CD4-positive, alpha-beta memory T cell (primary cell): ENCODE measurements at places on chromosomes 4 and X.

DNA sequence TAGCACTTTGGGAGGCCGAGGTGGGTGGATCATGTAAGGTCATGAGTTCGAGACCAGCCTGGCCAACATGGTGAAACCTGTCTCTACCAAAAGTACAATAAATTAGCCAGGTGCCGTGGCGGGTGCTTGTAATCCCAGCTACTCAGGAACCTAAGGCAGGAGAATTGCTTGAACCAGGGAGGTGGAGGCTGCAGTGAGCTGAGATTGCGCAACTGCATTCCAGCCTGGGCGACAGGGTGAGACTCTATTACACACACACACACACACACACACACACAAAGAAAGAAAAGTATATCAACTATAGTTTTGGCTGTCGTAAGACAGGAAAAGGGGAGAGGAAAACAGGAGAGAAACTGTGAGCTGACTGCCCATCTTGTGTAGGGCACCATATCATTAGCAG, 171.7 kb downstream of the ADAMTS3 start:
- no peaks in the 10 kb centered on the region for H3K4me1 ChIP-seq
- no peak overlapping the region for H3K4me3 ChIP-seq

DNA sequence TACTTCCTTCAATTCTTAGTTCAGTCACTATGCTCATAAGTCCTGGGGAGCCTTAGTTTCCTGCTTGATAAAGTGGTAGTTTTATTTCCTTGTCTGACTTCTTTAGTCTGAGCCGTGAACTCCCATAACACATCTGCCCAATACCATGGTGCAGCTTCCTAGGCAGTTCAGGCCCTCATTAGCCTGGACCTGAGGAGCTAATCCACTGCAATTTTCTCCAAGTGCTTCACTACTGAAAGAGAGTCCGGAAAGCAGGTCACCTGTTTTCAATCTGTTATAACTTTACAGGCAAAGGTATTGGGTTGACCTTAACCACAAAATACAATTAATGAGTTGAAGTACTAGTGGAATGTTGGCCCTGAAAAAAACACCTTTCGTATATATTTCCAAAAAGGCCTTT, 245.4 kb upstream of the BOD1L1 start:
- DNase-seq: no peak
- H3K27ac ChIP-seq: no peak overlapping the region

DNA sequence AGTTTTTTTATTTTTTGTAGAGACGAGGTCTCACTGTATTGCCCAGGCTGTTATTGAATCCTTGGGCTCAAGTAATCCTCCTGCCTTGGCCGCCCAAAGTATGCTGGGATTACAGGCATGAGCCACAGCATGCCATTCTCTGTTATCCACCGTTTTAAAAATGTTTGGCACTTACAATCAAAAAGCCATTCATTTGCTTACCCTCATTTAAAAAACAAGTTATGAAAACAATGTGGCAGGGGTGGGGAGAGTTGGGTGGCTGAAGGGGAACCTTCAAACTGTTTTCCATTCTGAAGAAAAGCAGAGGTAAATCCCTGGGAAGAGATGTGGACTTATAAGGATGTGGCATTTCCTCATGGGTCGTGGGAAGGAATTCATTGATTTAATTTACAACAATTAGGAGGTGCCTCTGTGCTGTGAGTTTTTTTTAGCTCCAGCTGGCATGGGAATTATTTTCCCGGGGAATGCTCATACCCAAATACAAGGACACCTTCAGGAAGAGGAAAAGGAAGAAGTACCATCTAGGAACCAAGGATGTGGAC, 103.5 kb downstream of the MID1 start:
- no peak for DNase-seq
- no peak overlapping the region for H3K4me3 ChIP-seq
- H3K27ac ChIP-seq: no peak overlapping the region
- no peaks in the 10 kb centered on the region for H3K36me3 ChIP-seq
- H3K27me3 ChIP-seq: no peaks in the 10 kb centered on the region

GRCh38 chrX:30787012-30787411, 102.0 kb downstream of the TAB3 start:
- DNase-seq: no peak
- H3K36me3 ChIP-seq: no peaks in the 10 kb centered on the region
- no peak overlapping the region for H3K4me3 ChIP-seq
- H3K27ac ChIP-seq: no peak overlapping the region
- H3K27me3 ChIP-seq: no peaks in the 10 kb centered on the region
- no peaks in the 10 kb centered on the region for H3K4me1 ChIP-seq

GRCh38 chrX:112211459-112211858, 128.9 kb upstream of the TRPC5 start:
- no peak overlapping the region for H3K27ac ChIP-seq
- no peaks in the 10 kb centered on the region for H3K27me3 ChIP-seq
- no peak overlapping the region for H3K4me3 ChIP-seq
- DNase-seq: no peak
- no peaks in the 10 kb centered on the region for H3K4me1 ChIP-seq
- no peaks in the 10 kb centered on the region for H3K36me3 ChIP-seq

- no peak overlapping the region for H3K4me3 ChIP-seq
- peaks cover 15% of the 10 kb centered on the region for H3K4me1 ChIP-seq
- no peaks in the 10 kb centered on the region for H3K27me3 ChIP-seq
- no peak overlapping the region for H3K27ac ChIP-seq
Measured at GRCh38 chr4:87118421-87118820, 102.0 kb downstream of the KLHL8 start.

GRCh38 chr4:164937576-164938270, 39.7 kb downstream of the TRIM61 start:
- H3K36me3 ChIP-seq: no peaks in the 10 kb centered on the region
- H3K27ac ChIP-seq: no peak overlapping the region
- no peak for DNase-seq
- no peaks in the 10 kb centered on the region for H3K27me3 ChIP-seq
- no peak overlapping the region for H3K4me3 ChIP-seq

- H3K4me3 ChIP-seq: no peak overlapping the region
- H3K27ac ChIP-seq: no peak overlapping the region
- no peaks in the 10 kb centered on the region for H3K27me3 ChIP-seq
Measured at GRCh38 chrX:38601866-38602265, 40.5 kb downstream of the TSPAN7 start.

GRCh38 chr4:7141151-7141834, 51.0 kb upstream of the SORCS2 start:
- peaks cover 4% of the 10 kb centered on the region for H3K27me3 ChIP-seq
- no peaks in the 10 kb centered on the region for H3K36me3 ChIP-seq
- no peak overlapping the region for H3K4me3 ChIP-seq
- DNase-seq: no peak

- DNase-seq: no peak
- H3K4me1 ChIP-seq: no peaks in the 10 kb centered on the region
- H3K27ac ChIP-seq: no peak overlapping the region
- no peaks in the 10 kb centered on the region for H3K36me3 ChIP-seq
Measured at GRCh38 chrX:42678133-42678532, 99.8 kb downstream of the PPP1R2C start.

DNA sequence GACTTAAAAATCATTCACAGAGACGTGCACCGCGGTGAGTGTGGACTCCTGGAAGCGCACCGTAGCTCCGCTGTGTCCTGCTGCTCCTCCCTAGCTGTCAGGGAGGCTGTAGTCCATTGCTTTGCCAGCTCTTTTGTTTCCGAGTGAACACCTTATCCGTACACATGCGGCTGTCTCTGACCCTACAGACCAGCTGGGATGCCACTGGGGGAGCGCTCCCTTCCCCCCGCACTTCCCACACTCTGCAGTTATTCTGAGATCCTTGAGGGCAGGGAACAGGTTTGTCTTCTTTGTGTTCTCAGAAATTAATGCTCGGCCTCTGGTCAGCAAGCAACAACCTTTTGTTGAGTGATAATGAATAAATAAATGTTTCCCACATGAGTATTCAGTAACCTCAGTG, 33.7 kb upstream of the MSANTD1 start:
- no peaks in the 10 kb centered on the region for H3K4me1 ChIP-seq
- H3K36me3 ChIP-seq: peaks cover 62% of the 10 kb centered on the region
- H3K4me3 ChIP-seq: no peak overlapping the region
- H3K27ac ChIP-seq: no peak overlapping the region

DNA sequence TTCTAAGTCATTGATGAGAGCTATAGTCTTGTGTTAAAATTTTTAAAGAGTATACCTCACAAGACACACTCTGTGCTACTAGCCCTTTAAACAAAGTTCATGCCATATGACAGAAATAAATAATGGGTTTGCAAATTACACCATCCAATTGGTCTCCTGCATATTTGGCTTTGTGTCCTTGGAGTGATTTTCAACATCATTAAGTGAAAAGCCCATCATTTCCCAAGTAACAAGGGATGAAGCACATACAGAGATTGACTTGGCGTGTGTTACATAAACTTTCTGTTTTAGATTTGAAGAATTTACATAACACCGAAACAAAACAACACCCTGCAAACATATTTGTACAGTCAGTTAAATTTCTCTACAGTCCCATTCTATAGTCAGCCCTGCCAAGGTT, 216.9 kb upstream of the NEIL3 start:
- no peaks in the 10 kb centered on the region for H3K36me3 ChIP-seq
- no peaks in the 10 kb centered on the region for H3K4me1 ChIP-seq
- no peak overlapping the region for H3K4me3 ChIP-seq
- H3K27ac ChIP-seq: no peak overlapping the region
- no peak for DNase-seq

DNA sequence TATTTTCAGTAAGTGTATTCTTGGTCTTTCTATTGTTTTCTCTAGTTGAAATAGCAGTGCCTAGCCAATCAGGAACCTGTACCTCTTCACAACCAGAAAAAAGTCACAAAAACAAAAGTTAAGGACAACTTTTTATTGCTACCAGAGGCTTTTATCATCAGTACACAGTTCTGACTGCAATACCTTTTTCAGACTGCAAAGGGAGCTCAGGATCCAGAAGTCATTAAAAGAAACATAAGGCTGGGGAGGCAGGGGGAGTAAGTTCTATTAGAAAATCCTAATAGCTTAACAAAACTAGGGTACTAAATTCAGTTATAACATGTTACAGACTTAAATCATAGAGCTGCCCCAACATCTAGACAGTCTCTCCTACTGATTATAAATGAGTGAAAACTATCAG, 28.8 kb downstream of the CCNI start:
- peaks cover 27% of the 10 kb centered on the region for H3K36me3 ChIP-seq
- H3K27me3 ChIP-seq: no peaks in the 10 kb centered on the region
- H3K4me3 ChIP-seq: no peak overlapping the region

GRCh38 chr4:39255266-39255665, 72.9 kb downstream of the WDR19 start:
- no peaks in the 10 kb centered on the region for H3K27me3 ChIP-seq
- no peak overlapping the region for H3K4me3 ChIP-seq
- H3K4me1 ChIP-seq: no peaks in the 10 kb centered on the region
- no peaks in the 10 kb centered on the region for H3K36me3 ChIP-seq
- no peak overlapping the region for H3K27ac ChIP-seq

DNA sequence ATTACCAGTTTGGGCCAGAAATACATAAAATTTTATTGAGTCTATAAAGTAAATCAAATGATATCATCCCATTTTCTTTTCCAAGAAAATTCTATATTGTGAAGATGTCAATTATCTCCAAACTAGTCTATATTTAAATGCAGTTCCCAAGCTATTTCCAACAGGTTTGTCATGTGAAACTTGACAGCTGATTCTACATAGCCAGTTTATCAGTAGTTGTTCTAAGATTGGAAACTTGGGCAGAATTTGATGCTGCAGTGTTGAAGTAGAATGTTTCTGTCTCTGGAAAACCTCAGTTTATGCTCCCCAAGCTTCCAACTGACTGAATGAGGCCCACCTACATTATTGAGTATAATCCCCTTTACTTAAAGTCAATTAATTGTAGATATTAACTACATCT, 994.1 kb downstream of the PCDH7 start:
- no peak overlapping the region for H3K4me3 ChIP-seq
- no peaks in the 10 kb centered on the region for H3K27me3 ChIP-seq
- no peak for DNase-seq
- H3K36me3 ChIP-seq: no peaks in the 10 kb centered on the region
- no peaks in the 10 kb centered on the region for H3K4me1 ChIP-seq
- H3K27ac ChIP-seq: no peak overlapping the region

DNA sequence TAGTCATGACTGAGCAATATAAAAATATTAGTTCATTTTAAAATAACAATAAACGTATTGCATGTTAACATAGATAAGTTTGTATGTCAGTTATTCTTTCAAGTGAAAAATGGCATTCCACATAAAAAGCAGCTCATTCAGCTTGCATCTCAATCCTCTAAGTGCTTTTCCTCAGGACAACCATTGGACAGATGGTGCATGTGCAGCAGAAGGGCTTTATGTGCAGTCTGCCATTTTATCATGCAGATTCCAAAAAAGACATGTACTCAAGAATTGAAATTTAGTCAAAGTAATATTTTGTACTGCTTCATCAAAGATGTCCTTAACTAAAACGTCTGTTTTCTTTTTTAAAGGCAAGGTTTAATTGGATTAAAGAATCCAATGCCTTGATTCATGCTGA, 93.4 kb downstream of the RS1 start:
- H3K4me3 ChIP-seq: no peak overlapping the region
- no peaks in the 10 kb centered on the region for H3K27me3 ChIP-seq
- H3K4me1 ChIP-seq: no peaks in the 10 kb centered on the region

DNA sequence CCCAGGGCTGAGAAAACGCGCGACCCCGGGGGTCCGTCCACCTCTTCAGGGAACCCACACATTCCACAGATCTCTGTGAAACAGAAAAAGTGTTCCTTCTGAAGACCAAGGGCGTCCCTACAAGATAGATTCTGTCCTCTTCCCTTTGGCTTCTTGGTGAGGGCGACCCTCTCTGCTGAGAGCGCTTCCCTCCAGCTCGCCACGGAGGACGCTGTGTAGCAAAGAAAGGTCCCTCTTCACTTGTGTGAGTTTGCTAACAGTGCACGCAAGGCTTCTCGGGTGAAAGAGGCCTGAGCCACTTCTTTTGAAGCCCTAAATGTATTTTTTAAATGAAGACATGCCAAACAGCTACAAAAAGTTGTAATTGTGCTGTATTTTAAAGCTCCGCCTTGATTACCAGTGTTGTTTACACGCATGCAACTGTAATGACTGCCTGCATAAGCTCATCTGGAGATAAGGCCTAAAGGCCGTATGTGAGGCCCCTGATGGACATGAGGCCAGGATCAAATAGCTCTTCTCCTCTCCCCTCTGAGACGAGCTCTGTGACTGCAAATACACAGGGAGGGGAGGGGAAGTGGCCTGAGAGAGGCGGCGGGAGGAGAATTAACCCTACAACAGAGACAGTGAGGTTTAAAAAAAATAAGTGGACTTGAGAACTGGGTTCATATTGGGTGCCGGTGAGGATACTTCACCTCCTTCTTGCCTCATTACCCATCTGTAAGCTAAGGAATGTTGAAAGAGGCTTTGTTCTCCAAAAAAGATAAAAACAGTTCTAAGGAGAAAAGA, 95.5 kb downstream of the SOWAHB start:
- no peak overlapping the region for H3K4me3 ChIP-seq
- H3K27ac ChIP-seq: no peak overlapping the region
- H3K36me3 ChIP-seq: no peaks in the 10 kb centered on the region

DNA sequence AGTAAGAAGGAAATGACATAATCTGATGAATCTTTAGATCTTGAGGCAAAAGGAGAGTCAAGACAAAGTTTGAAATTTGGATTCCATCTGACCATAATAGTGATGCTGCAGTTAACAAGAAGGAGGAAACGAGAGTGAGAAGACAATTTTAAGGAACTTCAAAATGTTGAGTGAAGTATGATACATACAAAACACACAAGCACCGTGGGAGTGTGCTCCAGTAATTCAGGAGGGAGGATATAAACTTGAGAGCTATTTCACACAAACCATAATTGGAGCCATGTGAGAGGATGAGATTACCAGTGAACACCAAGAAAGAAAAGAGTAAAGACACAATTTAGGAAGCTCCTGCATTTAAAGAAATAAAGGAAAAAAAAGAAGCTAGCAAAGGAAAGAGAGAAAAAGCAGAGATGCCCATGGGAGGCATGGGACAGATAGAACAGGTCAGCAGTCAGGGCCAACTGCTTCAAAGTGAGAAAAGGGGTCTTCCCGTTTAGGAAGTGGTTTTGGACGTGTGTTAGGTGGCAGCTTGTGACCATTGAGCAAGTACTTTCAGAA, 150.7 kb upstream of the SLC7A11 start:
- H3K4me1 ChIP-seq: no peaks in the 10 kb centered on the region
- DNase-seq: no peak
- no peak overlapping the region for H3K27ac ChIP-seq
- H3K36me3 ChIP-seq: no peaks in the 10 kb centered on the region
- H3K4me3 ChIP-seq: no peak overlapping the region
